Vagina (tissue), 2 donors: ENCODE measurements at places on chromosomes 3 and 15. TPM values are rescaled to one million over a fixed set of nuclear protein-coding genes. Genes with fewer than 3 reads are reported as not detected.

GRCh38 chr15:51837792-51838251 lies 8.4 kb downstream of the TMOD3 start:
- peaks cover 81% of the 10 kb centered on the region for H3K4me1 ChIP-seq
- no peaks in the 10 kb centered on the region for H3K36me3 ChIP-seq

The OCA2 gene
- total RNA-seq = 0.25 TPM

The CADM2 gene
- 3.7 TPM for total RNA-seq

- no peaks in the 10 kb centered on the region for H3K36me3 ChIP-seq
- peaks cover 22% of the 10 kb centered on the region for H3K4me1 ChIP-seq
- peak; percentile 25 for DNase-seq
- H3K27ac ChIP-seq = peak overlapping the region; percentile 91
Measured at GRCh38 chr15:55288006-55288717, 1.5 kb downstream of the RAB27A start.

The DLEC1 gene
- total RNA-seq = 0.25 TPM

DNA sequence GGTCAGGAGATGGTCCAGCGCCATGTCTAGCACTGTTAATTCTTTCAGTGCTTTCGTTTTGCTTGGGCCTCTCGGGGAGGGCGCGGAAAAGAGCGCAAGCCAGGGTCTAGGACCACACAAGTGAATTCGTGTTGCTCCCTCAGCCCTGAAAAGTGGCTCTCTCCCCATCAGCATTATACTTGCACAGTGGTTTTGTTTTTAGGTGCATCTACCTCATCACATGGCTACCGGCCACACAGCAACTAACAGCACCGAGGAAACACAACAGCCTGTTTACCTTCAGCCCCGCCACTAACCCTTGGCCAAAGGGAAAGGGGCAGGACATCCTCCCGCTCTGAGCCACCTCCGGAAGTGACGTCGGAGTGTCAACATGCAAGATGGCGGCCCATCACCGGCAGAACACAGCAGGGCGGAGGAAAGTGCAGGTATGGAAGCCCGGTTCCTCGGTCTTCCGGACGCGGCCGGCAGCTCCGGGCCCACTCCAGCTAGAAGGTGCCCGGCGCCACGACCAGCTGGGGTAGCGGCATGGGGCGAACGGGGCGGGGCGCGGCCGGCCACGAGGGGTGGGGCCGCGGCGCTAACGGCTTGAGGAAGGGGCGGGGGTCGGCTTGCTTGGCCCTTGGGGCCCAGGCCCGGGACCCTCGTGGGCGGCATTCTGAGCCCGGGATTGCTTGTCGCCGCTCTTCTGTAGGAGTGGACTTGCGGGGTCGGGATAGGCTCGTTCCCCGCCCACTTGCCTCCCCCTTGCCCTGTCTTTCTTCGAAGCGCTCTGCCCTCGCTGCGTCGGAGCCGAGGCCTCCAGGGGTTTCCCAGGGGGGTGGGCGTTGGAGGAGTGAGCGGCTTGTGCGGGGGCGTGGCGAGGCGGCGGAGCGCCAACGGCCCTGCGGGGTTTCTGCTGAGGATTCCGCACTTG lies at the start of the genes SCN11A and WDR48:
Gene SCN11A (minus strand): TSS at position 296 of the 913 bp plus-strand sequence. CDS start 101,582 bp downstream, outside the sequence.
Gene WDR48 (plus strand): TSS at position 368 of the 913 bp plus-strand sequence. CDS start 10 bp downstream, at position 378.
- DNase-seq = no peak
- no peaks in the 10 kb centered on the region for H3K36me3 ChIP-seq
- no peaks in the 10 kb centered on the region for H3K27me3 ChIP-seq

- H3K4me3 ChIP-seq = no peak overlapping the region
- DNase-seq = no peak
- no peaks in the 10 kb centered on the region for H3K4me1 ChIP-seq
- H3K36me3 ChIP-seq = peaks cover 67% of the 10 kb centered on the region
Measured at GRCh38 chr15:63672775-63673174, 75.6 kb downstream of the FBXL22 start.

DNA sequence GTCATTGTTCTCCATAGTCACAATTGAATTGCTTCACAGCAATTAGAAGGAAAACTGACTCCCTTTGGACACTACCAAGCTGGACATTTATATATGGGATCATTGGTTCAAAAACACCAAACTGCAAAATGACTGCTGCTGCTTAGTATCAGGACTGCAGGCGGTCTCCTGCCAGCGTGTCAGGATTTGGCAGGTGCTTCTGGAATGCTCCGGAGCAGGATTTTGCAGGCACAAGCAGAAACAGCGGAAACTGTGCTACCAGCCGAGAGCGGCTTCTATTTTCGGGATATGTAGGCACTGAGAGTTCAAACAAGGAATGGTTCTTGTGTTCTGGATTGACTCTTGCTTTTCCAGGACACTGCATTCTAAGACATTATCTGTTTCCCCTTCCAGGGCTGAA lies 95.5 kb downstream of the SSR3 start:
- no peak for DNase-seq
- H3K4me3 ChIP-seq = no peak overlapping the region
- H3K36me3 ChIP-seq = no peaks in the 10 kb centered on the region
- no peak overlapping the region for H3K27ac ChIP-seq
- no peaks in the 10 kb centered on the region for H3K4me1 ChIP-seq

DNA sequence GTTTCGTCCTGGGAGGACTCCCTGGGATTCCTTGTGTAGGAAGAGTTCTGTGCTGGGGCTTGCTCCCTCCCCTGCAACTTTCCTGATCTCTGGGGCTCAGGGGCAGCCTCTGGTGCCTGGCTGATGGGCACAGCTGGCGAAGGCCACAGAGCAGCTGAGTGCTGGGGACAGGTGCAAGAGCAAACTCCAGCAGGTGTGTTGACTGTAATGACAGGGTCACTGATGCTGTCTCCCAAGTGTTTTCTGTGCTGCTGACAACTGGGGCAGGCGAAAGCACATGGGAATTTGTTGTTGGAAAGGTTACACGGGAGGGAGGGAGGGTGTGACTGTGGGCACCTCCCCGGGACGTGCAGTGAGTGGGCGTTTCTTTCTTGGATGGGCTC lies 21.6 kb downstream of the CPN2 start:
- no peak overlapping the region for H3K4me3 ChIP-seq
- H3K27ac ChIP-seq = no peak overlapping the region
- peaks cover 17% of the 10 kb centered on the region for H3K4me1 ChIP-seq
- H3K36me3 ChIP-seq = no peaks in the 10 kb centered on the region
- H3K27me3 ChIP-seq = no peaks in the 10 kb centered on the region
